Stimulated activated naive CD4-positive, alpha-beta T cell treated with Interleukin-2 at 50 U/mL for 16 hours (primary cell): ENCODE measurements at places on chromosomes 11 and 22.
A peak's percentile ranks its signal among the peaks of the same experiment; 100 is the strongest.

DNA sequence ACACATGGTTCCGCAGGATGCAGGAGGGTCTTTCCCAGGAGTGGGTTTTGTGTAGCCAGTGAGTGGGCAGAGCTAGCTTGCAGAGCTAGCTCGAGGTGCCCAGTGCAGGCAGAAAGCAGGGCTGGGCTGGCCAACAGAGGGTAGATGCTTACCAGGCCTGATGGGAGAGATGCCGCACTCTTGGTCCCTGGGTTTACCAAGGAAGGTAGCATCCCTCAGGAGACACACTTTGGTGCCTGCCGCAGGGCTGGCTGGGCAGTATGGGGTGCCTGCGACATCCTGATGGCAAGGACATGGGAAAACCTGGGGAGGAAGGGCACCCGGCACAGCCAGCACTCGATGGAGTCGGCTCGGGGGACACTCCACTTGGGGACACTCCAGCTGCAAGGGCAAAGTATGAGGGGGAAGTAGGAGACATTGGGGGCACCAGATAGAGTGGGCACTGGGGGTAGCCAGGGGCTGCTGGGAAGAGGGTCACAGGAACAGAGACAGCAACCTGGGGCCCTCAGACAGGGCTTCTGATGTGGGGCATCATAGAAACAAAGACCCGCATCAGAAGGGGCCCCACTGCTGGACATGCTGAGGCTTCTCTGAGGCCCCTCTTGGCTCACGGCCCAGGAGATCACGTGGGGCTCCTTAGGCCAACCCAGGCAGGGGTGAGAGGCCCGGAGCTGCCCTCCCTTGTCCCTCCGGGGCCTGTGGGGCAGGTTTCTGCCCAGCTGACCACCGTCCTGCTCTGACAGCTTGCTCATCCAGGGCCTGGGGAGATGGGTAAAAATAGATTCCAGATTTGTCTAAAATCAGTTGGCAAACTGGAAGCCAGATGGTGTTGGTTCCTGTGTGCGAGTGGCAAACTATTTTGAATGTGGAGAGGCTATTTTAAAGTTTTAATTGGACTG, 89.8 kb downstream of the MORC2 start:
- no peak for DNase-seq

DNA sequence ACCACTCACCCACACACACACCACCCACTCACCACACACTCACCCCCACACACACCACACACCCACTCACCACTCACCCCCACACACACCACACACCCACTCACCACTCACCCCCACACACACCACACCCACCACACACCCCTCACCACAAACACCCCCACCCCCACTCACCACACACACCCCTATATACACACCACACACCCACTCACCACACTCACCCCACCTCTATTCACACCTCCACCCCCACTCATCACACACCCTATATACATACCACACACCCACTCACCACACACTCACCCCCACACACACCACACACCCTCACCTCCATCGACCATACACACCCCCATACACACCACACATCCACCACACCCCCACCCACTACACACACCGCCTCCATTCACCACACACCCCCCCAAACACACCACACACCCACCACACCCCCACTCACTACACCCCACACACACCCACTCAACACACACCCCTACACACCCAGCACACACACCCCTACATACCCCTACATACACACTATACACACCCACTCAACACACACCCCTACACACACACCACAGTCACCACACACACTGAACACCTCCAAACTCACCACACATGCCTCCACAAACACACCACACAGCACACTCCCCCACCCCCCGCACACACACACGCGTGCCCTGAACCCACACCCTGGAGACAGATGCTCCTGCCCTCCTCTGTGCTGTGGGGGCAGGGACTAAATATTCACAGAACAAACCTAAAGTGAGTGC, 19.0 kb upstream of the TTLL12 start:
- DNase-seq: no peak

GRCh38 chr11:67640021-67640757, 626 bp upstream of the TBX10 start:
- peak; percentile 60 for DNase-seq

DNA sequence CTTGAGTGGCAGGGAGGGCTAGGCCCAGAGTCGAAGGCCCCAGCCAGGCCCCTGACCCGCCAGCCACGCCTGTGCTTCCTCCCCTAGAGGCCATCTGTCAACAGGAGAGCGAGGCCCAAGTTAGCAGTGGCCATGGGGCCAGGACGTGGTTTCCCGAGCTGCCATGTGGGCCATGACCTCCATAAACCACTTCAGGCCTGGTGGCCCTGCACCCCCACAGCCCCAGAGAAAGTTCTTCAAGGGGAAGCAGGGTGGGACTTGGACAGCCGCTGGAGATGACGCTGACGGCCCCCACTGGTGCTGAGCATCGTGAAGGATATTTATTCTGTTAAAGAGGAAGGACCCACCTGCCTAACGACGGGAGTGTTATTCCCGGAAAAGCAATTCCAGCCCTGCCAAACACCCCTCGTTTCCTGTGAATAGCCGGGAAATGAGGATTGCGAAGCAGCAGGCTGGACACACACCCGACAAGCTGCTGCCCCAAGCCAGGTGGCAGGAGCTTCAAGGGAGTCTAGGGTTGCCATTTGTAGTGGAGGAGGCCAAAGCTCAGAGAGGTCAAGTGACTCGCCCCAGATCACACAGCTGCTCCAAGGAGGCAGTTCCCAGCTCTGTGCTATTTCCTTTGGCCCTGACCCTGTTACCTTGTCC, 12.8 kb downstream of the PRR5 start:
- DNase-seq: no peak

GRCh38 chr11:8192016-8192895, 23.4 kb upstream of the RIC3 start:
- DNase-seq: peak; percentile 2

GRCh38 chr11:33857933-33858371, 33.9 kb downstream of the LMO2 start:
- peak; percentile 59 for DNase-seq

DNA sequence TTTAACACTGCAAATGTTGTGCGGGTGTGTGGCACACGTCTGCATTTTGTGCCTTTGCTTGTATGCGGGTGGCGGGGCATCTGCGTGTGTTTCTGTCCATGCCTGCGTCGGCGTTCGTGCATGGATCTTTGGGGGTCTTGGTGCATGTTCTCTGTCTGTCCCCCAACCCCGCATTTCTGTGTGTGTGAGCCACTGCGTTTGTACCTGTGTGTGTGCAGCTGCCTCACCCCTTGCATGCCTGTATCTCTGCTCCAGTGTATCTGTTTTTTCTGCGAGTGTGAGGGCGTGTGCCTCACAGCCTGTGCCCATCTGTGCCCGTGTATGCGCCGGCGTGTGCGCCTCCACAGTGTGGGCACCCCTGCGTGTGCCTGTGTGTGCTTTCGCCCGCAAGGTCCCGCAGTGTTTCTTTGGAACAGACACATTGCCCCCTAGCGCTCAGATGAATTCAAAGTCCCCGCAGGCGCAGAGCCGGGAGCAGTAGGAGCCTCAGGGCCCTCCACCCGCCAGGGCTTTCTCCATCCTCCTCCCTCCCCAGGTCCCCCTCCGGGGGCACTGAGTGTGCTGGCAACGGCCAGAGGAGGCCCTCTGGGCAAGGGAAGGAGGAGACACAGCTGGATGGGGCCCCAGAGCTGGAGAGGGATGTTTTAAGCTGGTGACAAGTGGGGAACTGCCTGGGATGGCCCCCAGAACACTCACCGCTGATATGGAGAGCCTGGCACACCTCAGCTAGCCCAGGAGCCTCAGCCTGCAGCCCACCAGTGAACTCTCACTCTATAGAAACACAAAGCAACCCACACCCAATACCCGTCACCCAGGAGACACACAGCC, 3.1 kb upstream of the MN1 start:
- peak; percentile 15 for DNase-seq
